CD8-positive, alpha-beta memory T cell (primary cell): ENCODE measurements at places on chromosomes 13 and 19. TPM values are rescaled to one million over a fixed set of nuclear protein-coding genes. Genes with fewer than 3 reads are reported as not detected.

DNA sequence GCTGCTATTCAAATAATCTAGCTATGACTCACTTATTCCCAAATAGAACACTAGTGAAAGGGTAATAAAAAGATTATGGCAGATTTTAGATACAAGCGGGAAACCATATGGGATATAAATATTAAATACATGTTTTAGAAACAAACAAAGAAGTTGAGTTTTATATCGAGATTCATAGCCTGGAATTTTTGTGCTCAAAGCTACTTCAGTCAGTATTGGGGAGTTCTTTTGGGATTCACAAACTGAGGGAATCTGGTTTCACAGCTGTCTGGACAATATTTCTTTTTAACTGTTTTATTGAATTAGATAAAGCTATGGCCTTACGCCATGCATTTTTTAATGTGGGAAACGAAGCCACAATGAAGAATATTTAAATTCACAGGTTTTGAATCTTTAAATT is 257.1 kb upstream of the PCDH20 start:
- no peak overlapping the region for H3K4me3 ChIP-seq
- no peak overlapping the region for H3K27ac ChIP-seq
- H3K27me3 ChIP-seq: no peaks in the 10 kb centered on the region
- H3K4me1 ChIP-seq: no peaks in the 10 kb centered on the region
- H3K36me3 ChIP-seq: no peaks in the 10 kb centered on the region

The CRTC1 gene
- total RNA-seq: 6.7 TPM

DNA sequence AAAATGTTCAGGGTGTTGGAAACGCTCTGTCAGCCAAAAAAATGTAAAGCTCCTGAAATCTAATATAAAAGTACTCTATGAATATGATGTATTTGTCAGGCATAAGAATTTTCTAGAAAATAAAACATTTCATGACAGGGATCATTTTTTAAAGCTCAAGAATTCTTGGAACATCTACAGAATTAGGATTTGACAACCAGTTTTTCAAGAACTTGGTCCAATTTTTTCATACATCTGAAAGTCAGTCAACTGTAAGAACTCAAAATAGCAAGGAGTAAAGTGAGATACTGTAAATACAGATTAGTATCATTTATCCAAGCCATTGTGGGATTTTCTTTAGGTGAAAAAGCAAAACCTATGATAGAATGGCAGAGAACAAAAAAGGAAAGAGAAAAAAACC is 41.6 kb upstream of the CLDN10 start:
- no peak overlapping the region for H3K27ac ChIP-seq
- no peaks in the 10 kb centered on the region for H3K27me3 ChIP-seq
- H3K4me3 ChIP-seq: no peak overlapping the region
- H3K36me3 ChIP-seq: no peaks in the 10 kb centered on the region
- H3K4me1 ChIP-seq: no peaks in the 10 kb centered on the region
- DNase-seq: no peak

The SHANK1 gene
- not detected for total RNA-seq

The LPAR6 gene
- total RNA-seq: 7.9 TPM

DNA sequence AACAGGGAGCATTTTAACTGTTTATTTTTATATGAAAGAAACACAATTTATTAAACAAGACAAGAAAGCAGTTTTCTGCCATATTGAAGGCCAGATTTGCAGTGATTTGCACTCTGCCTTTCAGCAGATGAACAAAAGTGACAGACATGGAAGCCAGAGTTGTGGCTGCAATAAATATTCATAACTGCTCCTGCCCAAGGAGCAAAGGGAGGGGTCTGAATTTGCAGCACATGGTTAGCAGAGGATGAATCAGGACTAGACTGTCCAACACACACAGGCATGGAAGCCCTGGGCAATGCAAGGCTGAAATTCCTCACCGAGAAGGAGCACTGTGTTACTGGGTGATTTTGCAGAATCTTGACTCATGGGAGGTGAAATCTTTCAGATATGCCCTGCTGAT is 418.2 kb downstream of the DCT start:
- H3K36me3 ChIP-seq: no peaks in the 10 kb centered on the region
- H3K27ac ChIP-seq: no peak overlapping the region
- no peak for DNase-seq
- H3K4me3 ChIP-seq: no peak overlapping the region

DNA sequence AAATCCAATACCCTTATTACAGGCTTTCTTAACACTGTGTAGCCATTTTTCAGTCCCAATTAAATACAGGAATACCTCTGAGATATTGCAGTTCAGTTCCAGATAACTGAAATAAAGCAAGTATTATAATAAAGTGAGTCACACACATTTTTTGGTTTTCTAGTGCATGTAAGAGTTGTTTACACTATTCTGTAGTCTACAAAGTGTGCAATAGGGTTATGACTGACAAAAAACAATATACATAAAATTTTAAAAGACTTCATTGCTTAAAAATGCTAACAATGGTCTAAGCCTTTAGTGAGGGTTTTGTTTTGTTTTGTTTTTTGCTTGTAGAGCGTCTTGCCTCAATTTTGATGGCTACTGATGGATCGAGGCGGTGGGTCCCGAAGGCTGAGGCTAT is 434.4 kb upstream of the NBEA start:
- H3K27ac ChIP-seq: no peak overlapping the region
- H3K4me1 ChIP-seq: no peaks in the 10 kb centered on the region
- H3K36me3 ChIP-seq: no peaks in the 10 kb centered on the region
- no peak overlapping the region for H3K4me3 ChIP-seq

- H3K4me1 ChIP-seq: no peaks in the 10 kb centered on the region
- no peaks in the 10 kb centered on the region for H3K27me3 ChIP-seq
- H3K36me3 ChIP-seq: no peaks in the 10 kb centered on the region
- no peak overlapping the region for H3K27ac ChIP-seq
- H3K4me3 ChIP-seq: no peak overlapping the region
Measured at GRCh38 chr19:22616659-22617058, 17.5 kb upstream of the ZNF492 start.

- H3K4me1 ChIP-seq: no peaks in the 10 kb centered on the region
- no peaks in the 10 kb centered on the region for H3K36me3 ChIP-seq
- no peak overlapping the region for H3K27ac ChIP-seq
- no peak overlapping the region for H3K4me3 ChIP-seq
- H3K27me3 ChIP-seq: no peaks in the 10 kb centered on the region
Measured at GRCh38 chr19:45758921-45759320, 10.1 kb downstream of the SIX5 start.

The VSTM1 gene
- total RNA-seq: not detected

The ZNF112 gene
- total RNA-seq: not detected

GRCh38 chr19:57118848-57119247 is 937 bp upstream of the USP29 start:
- no peaks in the 10 kb centered on the region for H3K36me3 ChIP-seq
- DNase-seq: no peak
- no peak overlapping the region for H3K4me3 ChIP-seq
- no peak overlapping the region for H3K27ac ChIP-seq
- H3K27me3 ChIP-seq: no peaks in the 10 kb centered on the region
- no peaks in the 10 kb centered on the region for H3K4me1 ChIP-seq

DNA sequence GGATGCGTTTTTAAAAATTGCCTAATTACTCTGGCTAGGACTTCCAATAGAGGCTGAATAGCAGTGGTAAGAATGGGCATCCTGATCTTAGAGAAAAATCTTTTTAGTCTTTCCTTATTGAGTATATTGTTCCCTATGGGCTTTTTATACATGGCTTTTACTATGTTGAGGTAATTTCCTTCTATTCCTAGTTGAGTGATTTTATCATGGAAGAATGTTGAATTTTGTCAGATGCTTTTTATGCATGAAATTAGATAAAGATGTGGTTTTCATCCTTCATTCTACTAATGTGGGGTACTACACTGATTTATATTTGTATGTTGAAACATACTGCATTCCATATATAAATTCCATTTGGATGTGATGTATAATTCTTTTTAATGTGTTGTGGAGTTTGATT is 2673.8 kb downstream of the PCDH9 start:
- no peaks in the 10 kb centered on the region for H3K27me3 ChIP-seq
- no peaks in the 10 kb centered on the region for H3K36me3 ChIP-seq
- H3K27ac ChIP-seq: no peak overlapping the region
- no peaks in the 10 kb centered on the region for H3K4me1 ChIP-seq
- H3K4me3 ChIP-seq: no peak overlapping the region

DNA sequence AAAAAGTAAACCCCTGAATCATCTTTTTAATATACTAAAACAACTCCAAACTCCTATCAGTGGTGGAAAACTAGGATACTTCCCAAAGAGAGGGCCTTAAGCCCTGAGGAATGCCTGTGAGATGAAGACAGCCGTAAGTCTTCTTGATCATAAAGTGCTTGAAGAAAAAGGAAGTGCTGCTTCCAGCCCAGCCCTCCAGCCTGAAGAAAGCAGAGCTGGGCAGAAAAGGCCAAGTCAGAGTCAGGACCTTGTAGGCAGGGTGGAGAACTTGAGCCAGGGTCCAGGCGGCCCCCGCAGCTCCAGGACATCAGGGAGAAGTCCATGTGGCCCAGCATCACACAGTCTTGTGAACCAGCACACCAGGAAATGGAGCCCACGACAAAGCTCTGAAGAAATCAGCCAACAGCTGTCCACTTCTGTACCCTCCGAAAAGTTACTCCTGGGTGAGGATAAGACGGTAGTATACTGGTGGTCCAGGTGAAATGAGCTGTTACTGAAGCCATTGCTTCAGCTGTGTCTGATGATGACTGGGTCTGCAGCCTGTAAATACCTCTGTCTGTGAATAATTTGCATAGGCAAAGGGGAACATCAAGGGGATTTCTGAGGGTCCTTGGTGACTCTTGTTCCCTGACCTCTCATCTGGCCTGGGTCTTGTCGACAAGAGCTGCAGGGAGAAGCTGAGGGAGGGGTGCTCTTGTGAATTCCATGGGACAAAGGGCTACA is 18.7 kb upstream of the CRYL1 start:
- H3K36me3 ChIP-seq: no peaks in the 10 kb centered on the region
- no peak overlapping the region for H3K27ac ChIP-seq
- DNase-seq: no peak
- no peak overlapping the region for H3K4me3 ChIP-seq
- H3K4me1 ChIP-seq: no peaks in the 10 kb centered on the region

DNA sequence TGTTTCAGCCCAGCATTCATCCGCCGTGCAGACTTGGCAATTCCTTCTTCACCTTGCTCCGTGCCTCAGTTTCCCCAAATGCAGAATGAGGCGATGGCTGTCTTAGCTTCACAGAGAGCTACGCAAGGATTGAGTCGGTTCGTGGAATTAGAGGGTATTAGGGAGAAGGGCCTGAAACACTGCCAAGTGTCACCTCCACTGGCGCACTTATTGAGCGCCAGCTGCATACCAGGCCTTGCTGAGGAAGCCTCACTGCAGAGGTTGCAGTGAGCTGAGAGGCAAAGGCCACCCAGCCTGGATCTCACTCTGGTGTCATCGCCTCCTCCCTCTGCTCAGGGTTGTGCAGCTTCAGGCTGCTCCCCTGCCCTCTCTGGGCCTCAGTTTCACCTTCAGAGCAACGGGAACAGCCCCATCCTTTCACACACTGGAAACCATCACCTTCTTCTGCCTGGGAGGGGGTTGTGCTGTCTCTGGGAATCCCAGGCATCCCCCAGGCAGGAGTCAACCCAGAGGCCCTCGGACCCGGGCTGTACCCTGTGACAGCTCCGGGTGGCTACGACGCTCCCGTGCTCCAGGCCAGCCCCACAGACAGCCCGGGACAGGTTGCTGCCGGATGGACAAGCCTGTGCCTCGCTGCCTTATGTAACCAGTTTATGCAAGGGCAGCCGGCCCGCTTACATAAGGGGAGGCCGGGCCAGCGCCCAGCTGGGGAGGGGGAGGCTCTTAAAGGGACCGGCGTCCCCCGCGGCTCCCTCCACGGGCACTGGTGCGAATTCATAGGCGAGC is 31.9 kb downstream of the NFIC start:
- H3K27ac ChIP-seq: no peak overlapping the region
- H3K36me3 ChIP-seq: no peaks in the 10 kb centered on the region
- H3K27me3 ChIP-seq: no peaks in the 10 kb centered on the region
- H3K4me3 ChIP-seq: no peak overlapping the region
- no peak for DNase-seq

The S1PR2 gene
- total RNA-seq: 19.9 TPM

GRCh38 chr13:74687442-74688182 is 553.4 kb upstream of the KLF12 start:
- H3K4me3 ChIP-seq: no peak overlapping the region
- no peaks in the 10 kb centered on the region for H3K27me3 ChIP-seq
- no peaks in the 10 kb centered on the region for H3K4me1 ChIP-seq
- no peaks in the 10 kb centered on the region for H3K36me3 ChIP-seq

GRCh38 chr13:48896312-48896711 is 79.4 kb upstream of the FNDC3A start:
- H3K27me3 ChIP-seq: no peaks in the 10 kb centered on the region
- H3K4me1 ChIP-seq: no peaks in the 10 kb centered on the region
- no peaks in the 10 kb centered on the region for H3K36me3 ChIP-seq
- DNase-seq: no peak
- H3K4me3 ChIP-seq: no peak overlapping the region

DNA sequence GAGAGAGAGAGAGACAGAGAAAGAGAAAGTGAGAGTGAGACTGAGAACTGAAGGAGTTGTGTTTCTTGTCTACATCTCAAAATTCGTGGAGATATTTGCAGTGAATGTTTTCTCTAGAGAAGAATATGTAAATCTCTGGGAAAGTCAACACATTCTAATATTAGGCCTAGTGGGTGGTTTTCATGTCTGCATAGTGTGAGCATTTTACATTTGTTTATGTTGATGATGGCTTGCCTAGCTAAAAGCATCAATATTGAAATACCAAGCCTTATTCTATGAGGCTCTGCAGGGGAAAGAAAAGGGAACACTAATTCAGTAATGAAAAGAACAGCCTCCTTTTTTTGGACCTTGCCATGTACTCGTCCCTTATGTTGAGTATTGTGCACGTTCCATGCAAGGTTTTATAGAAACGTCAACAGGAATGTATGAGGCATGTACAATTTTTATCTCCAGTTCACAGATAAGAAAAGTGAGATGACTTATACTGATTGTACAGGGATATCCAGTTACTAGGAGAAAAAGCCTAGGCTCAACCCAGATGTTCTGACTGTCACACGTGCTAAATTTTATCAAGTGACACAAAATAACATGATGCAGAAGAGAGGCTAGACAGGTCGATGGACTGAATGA is 1288.9 kb upstream of the SLC10A2 start:
- no peak overlapping the region for H3K4me3 ChIP-seq
- no peak for DNase-seq
- no peaks in the 10 kb centered on the region for H3K36me3 ChIP-seq
- H3K4me1 ChIP-seq: no peaks in the 10 kb centered on the region
